NCI-H1436 treated with DMSO at 0.1 percent for 48 hours (cell line): ENCODE measurements at places on chromosomes 1 and 21.
A peak's percentile ranks its signal among the peaks of the same experiment; 100 is the strongest.

DNA sequence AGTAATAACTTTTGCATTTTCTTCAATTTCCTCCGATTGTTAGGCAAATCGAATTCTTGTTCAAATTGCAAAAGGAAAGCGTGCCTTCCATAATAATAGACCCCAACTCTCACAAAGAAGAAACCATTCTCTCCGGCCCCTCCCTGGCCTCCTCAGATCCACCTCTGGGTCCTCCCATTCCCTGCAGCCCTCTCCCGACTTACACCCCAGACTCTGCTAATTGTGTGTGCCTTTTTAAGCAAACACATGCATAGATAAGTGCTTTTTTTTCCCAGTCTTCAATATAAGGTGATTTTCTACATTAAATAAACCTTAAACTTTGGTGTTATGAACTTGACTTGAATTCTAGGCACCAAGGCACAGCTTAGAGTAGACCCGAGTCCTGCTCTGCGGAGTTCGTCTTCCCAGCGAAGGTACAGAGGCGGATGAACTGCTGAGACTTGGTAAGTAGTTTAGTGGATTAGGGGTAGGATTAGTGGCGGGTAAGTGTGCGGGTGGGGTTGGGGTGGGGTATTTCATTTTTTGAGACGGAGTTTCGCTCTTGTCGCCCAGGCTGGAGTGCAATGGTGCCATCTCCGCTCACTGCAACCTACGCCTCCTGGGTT is 1.5 kb downstream of the L1TD1 start:
- no peak for DNase-seq

- DNase-seq = no peak
Measured at GRCh38 chr1:170665629-170666028, 1.7 kb downstream of the PRRX1 start.

DNA sequence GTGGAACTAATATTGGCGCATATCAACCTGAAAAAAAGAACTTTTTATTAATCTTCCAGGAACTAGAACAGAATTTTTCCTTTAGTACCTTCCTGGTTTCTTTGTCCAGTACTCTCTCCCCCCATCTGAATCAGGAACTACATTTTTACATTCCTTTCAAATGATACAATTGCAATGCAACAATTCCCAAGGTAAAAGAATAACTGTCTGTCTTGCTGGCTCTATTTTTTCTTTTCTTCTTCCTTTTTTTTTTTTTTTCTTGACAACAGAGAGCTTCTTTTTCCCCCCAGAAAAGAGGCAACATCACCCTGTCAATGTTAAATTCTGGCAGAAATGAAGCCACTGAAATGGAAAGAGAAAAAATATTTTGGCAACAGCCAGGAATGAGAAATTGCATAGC is 4.5 kb upstream of the CD101 start:
- no peak for DNase-seq

DNA sequence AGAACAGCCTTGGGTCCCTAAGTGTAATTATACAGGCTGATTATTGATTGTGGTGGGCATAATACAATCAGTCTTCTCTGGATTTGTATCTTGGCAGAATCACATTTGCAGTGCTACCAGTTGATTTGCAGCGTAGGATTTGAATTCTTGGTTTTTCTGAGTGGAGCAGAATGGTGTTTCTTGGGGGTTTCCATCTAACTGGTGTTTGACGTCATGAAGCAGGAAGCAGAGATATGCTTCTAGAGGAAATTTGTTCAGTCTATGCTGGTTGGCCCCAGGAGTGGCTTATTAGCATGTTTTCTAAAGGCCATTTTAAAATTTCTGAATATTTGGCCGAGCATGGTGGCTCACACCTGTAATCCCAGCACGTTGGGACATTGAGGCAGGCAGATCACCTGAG is 3.4 kb downstream of the CTTNBP2NL start:
- no peak for DNase-seq

DNA sequence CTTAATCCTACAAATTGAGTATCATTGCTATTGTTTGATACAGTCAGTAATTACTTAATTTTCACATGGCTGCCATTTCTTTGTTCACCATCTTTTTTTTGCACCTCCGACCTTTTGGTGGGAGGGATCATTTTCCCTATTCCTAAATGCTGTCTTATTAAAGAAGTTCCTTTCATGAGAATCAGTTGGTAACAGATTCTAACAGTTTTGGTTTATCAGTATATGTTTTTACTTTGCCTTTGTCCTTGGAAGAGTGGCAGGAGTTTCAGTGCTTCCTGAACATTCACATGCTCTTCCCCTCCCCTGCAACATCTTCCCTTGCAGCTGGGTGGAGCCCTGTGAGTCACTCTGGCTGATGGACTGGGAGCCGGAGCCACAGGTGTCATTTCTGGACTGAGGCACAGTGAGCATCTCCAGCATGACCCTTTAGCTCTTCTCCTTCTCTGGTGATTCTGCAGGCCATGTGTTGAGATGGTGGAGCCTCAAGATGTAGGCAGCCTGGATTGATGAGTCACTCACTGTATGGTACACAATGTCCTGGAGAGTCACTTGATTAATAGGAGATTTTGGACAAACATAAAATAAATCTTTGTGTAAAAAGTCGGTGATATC is 217.7 kb downstream of the URB2 start:
- peak; percentile 27 for DNase-seq

DNA sequence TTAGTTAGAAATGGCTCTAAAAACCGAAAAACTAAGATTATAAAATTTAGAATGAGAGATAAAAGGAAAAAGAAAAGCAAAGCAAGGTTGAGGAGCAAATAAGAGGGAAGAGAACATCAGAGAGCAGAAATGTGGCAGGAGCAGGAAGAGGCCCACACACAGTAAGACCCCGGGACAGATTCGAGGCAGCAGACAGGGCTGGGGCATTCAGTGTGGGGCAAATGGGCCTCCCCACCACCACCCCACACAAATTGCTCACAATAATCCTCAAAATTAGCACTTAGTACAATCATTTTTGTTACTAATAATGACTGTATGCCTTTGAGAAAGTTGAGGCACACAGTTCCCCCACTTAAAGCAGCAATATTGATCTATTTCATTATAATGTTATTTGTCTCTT is 17.1 kb upstream of the SLC44A3 start:
- DNase-seq = no peak

GRCh38 chr21:26047279-26047967 is 123.1 kb downstream of the APP start:
- DNase-seq = no peak

- DNase-seq = no peak
Measured at GRCh38 chr1:40423264-40423642, 27.0 kb upstream of the ZFP69B start.

GRCh38 chr1:222911866-222912265 is 97.0 kb downstream of the DISP1 start:
- no peak for DNase-seq

DNA sequence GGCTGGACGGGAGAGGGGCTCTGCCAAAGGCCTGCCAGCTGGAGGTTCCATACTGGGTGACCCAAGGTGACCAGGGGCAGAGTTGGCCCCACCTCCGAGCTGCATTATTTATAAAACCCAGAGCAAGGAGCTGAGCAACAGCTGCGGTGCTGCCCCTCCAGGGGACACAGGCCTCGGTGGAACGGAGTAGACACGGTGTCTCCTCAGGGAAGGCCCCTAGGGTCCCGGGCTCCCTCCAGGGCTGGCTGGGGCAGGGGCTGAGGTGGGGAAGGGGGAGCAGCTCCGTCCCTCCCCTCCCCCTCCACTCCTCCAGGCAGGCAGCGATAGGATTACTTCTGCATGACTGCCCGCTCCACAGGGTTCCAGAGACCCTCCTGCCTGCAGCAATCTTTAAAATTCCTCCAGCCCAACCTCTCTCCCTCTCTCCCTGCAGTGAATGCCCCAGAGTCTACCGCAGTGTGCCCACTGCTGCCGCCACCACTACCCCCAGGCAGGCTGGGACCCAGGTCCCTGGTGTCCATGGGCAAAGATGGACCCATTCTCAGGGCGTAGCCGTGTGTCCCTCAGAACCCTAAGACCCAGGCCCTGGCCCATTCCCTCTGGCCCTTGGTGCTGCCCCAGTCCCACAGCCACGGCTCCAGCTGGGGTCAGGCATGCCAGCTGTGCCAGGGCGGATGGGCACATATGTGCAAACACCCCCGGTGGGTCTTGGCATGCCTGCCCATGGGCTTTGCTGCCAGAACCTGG is 10.8 kb downstream of the AHDC1 start:
- no peak for DNase-seq

- no peak for DNase-seq
Measured at GRCh38 chr1:51600529-51600928, 16.4 kb upstream of the OSBPL9 start.

DNA sequence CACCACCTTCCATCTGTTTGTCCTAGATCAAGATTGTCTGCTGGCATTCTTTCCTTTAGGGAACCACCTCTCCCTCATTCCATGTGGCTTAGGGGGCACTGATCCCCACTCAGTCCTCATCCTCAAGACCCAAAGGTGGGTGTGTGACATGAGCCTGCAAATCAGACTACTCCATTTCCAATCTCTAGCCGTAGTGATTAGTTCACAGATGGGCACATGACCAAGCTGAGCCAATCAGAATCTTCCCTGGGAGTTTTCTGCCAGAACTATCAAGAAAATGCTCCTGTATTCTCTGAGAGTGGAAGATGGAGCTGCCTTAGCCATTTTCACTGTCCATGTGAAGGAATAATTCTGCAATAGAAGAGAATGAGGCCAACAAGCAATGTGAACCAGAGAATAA is 19.3 kb upstream of the PTPRF start:
- DNase-seq = no peak

- no peak for DNase-seq
Measured at GRCh38 chr1:39754026-39754570, 15.4 kb downstream of the PPIE start.

- no peak for DNase-seq
Measured at GRCh38 chr1:8070381-8070811, 44.3 kb upstream of the ERRFI1 start.

DNA sequence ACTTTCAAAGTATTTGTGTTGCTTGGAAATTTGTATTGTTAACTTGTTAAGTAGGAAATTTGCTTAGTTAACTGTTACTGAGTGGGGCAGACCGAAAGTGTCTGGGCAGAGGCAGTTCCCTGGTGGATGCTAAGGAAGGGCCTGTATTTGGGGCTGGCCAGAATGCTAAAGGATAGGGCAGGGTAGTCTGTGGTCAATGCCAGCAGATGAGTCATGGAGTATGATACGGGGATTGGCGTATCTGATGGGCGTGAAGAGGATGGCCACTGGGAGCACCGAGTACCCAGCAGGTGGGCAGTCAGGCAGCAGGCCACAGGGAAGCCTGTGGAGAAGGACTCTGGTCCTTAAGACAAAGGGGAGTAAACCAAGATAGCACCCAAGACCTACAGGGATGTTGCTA is 46.6 kb upstream of the SCAF4 start:
- no peak for DNase-seq

- no peak for DNase-seq
Measured at GRCh38 chr1:55474168-55474786, 259.1 kb upstream of the USP24 start.

DNA sequence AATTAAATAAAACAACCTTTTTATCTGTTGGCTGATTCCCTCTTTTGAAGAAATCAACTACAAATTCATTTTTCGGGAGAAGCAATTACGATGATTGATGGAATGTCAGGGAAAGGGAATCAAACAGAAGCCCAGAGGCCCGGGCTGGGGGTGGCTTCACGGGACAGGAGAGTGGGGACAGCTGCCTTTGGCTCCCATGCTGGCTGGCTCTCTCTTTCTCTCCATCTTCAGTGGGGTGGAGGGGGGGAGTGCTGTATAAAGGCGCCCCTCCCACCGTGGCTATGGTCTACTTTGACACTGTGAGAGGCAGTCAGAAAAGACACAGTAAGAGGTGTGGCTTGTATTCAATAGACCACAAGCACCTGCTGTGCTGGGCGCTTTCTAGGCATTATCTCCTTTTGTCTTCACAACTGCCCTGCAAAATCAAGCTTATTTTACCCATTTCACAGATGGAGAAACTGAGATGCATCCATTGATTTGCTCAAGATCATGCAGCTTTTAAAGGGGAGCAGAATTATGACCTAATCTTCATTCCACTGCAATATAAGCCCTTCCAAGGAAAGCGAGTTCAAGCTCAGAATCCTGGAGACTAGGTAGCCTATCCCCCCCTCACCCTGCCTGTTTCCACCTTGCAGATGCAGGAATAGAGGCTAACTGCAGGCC is 92.9 kb downstream of the GRIK3 start:
- no peak for DNase-seq

DNA sequence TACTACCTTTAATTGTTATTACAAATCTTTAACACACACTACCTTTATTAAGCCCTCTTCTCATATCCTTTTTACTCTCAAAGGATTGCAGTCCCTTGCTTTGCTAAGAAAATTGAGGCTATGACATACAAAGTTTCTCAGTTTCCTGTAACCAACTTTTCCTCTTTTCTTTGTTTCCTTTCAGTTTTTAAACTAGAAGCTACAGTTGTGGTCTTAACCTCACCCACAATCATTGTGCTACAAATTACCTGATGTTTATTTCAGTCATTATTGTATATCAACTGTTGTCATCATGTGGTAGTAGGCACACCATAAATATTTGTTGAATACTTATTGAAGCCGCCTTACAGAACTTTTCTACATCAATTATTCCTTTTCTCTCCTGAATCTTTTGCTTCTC is 51.8 kb downstream of the SLAMF6 start:
- no peak for DNase-seq

DNA sequence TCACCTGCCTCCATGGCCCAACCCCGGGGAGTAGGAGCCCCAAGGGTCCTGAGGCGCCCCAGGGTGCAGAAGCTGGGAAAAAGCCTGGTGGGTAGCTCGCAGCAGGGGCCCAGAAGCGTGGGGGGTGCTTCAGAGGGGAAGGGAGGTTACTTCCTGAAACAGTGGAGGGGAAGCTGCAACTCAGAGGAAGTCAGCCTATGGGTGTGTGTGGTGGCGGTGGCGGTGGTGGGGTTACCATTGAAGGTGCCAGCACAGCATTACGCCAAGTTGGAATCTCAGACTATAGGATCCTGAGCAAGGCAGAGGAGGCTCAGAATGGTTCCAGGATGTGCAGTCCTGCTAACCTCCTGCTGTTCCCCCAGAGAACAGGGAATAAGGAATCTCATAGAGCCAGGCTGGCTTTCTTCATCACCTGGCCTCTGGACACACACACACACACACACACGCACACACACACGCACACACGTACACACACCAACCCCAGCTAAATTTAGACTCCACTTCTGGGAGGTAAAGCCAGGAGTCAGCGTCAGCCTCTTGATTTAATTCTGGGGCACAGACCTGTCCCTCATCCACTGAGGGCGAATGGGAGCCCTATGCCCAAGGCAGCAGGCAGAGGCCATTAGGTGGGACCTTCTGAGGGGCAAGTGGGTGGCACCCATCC is 1.3 kb downstream of the DENND4B start:
- DNase-seq = no peak

- DNase-seq = no peak
Measured at GRCh38 chr1:164296172-164296571, 262.8 kb upstream of the PBX1 start.
